SK-N-SH treated with all-trans-retinoic acid at 6 μM for 48 hours (cell line): ENCODE measurements at places on chromosomes 11 and 22.

DNA sequence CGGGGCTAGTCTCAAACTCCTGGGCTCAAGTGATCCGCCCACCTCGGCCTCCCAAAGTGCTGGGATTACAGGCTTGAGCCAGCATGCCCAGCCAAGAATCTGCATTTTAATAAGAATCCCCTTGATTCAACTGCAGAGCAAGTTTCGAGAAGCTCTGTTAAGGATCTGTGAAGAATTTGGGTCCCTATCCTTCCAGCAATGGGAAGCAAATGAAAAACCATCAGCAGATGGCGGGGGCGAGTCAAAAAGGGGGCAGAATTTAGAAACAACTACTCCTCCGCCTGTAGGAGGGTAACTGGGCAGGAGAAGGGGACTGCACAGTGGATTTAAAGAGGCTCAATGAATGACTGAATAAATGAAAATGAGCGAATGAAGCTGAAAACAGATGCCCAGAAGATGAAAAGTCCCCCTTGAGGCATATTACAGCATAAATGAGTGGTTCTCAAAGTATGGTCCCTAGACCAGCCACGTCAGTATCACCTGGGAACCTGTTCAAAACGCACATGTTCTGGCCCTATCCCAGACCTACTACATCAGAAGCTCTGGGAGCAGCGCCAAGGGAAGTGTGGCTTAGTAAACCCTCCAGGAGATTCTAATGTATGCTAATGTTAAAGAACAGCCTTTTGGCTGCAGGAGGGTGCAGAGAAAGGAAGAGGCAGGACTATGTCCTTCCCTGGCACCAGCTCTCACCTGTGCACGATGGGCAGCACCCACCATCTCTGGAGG is 15.0 kb downstream of the VWCE start:
- ATAC-seq = no peak

GRCh38 chr22:49509016-49509415 is 318.7 kb downstream of the BRD1 start:
- ATAC-seq = no peak

- no peak for ATAC-seq
Measured at GRCh38 chr22:41862160-41862529, 29.2 kb downstream of the SREBF2 start.

DNA sequence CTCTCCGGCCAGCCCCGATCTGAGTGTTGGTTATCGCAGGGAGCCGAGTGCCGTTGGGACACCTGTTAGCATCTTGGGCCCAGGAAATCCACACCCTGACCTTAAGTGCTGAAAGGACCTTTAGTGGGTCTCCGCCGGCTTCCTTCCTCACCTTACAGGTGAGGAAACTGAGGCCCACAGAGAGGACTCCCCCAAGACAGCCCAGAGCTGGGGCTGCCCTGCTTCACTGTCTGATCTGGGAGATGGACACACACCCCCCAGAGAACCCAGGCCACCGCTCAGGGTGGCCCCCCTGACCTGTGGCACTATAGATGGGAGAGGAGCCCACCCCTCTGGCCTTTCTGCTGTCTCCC is 73.6 kb downstream of the FBLN1 start:
- no peak for ATAC-seq

DNA sequence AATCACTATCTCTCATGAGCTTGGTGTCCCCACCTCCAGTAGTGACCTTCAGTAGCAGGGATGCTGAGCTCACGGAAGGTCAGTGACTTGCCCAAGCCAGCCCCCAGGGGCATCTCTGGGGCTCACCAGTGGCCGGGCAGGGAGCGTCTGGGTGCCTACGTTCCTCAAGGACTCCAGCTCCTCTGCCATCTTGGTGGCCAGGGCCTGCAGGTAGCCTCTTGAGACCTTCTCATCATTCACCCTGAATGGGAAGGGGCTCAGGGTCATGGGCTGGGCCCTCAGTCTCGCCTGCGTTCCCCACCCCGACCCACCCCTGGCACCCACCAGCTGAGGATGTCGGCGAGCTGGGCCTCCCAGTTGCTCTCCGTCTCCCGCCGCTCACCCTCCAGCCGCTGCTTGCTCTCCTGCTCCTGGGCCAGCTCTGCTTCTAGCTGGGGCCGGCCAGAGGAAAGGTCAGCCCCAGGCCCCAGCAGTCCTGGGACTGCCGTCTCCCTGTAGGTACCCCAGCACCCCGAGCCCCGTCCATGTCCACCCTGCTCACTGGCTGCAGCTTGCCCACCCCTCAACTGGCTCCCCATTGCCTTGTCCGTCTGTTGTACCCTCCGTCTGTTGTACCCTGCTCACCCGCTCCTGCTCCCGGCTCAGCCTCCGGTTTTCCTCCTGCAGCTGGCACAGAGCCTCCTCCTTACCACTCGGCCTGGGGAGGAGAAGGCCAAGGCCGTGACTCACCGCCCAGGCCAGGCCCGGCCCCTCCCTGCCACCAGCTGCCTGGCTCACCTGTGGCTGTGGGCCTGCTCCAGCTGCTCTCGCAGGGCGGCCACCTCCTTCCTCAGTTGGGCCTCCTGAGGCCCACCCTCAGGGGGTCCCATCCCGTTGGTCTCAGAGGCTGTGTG is 9.5 kb downstream of the CDC42BPG start:
- peak; percentile 91 for ATAC-seq

- no peak for ATAC-seq
Measured at GRCh38 chr11:106761745-106762144, 256.5 kb downstream of the GUCY1A2 start.

DNA sequence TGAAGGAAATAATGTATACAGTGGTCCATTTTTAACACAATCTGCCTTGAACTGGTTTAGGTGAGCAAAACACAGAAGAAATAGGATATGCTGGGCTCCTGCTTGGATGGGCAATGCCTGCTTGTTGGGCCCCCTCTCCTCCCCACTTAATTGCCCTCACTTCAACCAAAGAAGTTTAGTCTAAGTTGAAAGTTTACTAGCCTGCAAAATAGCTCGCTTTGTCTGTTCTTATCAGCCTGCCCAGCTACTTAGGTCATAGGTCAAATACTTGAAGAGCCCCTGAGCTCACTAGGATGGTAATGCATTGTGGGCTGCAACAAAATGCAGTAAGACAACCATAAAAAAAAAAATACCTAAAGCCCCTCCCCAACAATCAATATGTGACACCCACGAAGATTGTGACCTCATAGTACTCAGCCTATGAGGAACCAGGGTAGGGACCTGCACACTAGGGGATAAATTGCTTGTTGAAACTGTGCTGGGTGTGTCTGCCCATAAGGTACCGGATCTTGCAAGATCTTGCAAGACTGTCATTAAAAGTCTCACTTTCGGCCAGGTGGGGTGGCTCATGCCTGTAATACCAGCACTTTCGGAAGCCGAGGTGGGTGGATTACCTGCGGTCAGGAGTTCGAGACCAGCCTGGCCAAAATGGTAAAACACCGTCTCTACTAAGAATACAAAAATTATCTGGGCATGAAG is 10.9 kb downstream of the DRICH1 start:
- no peak for ATAC-seq

GRCh38 chr11:127478826-127479225 is 478.3 kb upstream of the KIRREL3 start:
- no peak for ATAC-seq

DNA sequence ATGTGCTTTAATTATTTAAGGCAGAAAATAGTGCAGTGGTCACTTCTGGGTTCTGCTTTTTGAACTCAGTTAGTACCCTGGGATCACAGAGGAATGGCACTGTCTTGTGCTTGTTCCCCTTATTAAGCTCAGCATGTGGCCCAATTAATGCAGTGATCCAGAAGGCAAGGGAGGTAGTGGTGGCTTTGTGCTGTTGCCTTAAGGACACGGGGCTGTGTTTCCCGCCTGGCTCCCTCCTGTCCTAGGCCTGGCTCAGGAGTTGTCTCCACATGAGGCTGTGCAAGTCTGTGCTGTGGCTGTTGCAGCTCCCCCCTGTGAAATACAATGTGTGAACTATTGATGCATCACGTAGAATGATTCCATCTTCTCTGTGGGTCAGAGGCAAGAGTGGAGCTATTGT is 49.2 kb upstream of the CABP7 start:
- no peak for ATAC-seq

DNA sequence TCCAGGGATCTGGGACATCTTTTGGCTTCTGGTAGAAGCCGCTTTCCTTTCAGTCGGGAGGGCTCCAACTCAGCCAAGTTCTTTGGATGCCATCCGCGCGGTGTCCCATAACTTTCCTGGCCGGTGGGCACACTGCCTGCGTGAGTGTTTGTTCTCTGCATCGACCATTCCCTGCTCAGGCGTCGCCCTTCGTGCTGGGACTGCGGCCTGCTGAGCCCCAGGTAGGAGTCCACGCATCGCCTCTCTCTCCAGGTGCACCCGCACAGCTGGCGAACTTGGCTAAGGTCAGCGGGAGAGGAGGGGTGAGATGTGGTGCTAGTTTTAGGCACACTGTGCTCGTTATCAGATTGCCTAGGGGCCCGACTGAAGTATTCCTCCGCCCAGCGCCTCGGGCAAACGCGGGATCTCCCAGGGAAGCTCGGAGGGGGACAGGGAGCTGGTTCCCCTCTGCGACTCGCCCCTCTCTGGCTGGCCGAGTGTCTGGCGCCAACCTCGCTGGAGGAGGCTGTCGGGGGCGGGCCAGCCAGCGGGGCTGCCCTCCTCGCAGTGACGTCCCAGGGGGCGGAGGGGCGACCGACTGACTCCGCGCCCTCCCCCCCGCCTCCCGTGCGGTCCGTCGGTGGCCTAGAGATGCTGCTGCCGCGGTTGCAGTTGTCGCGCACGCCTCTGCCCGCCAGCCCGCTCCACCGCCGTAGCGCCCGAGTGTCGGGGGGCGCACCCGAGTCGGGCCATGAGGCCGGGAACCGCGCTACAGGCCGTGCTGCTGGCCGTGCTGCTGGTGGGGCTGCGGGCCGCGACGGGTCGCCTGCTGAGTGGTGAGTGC is at the start of gene LAYN:
TSS of gene LAYN (plus strand) at position 607 of the 823 bp plus-strand sequence. CDS start at position 731, 124 bp downstream.
- peak; percentile 82 for ATAC-seq

DNA sequence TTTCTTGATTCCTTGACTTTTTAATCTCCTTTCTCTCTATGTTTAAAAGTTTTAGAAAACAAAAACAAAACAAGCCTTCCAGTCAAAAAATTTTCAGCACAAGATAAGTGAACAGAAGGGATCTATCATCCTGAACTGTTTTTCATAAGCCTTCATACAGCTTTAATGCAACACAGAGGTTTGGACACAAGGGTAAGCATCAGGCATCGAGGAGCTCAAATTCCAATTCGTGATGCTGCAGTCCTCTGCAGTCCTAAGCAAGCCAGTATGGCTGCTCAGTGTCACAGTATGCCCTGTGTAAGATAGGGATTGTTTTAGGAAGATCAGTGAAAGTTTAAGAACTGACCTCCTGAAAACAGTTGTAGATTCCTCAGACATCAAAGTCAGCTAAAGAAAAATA is 740.9 kb downstream of the NTM start:
- peak; percentile 82 for ATAC-seq

DNA sequence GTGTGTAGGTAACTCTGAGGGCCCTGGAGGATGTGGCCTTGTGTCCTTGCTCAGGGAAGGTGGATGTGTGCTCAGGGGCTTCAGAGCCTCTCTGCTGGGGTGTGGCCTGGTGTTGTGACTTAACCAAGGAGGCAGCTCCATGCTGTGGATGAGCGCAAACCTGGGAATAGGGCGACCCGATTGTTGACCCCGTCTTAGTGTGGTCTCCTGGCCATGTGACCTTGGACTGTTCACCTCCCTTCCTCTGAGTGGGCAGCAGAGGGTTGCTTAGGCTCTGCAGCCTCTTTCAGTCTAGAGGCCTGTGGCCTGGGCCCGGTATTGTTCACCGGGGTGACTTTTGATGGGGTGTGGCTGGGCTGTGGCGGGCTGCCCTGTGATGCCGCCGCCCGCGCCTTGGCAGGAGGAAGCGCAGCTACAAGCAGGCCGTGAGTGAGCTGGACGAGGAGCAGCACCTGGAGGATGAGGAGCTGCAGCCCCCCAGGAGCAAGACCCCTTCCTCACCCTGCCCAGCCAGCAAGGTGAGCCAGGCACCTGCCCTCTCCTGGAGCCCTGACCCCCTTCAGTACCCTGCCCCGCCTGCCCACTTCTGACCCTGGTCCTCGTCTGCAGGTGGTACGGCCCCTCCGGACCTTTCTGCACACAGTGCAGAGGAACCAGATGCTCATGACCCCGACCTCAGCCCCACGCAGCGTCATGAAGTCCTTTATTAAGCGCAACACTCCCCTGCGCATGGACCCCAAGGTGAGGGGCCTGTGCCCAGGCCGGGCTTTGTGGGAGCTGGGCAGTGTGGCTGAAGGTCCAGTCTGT is 16.7 kb downstream of the INCENP start:
- ATAC-seq = no peak

DNA sequence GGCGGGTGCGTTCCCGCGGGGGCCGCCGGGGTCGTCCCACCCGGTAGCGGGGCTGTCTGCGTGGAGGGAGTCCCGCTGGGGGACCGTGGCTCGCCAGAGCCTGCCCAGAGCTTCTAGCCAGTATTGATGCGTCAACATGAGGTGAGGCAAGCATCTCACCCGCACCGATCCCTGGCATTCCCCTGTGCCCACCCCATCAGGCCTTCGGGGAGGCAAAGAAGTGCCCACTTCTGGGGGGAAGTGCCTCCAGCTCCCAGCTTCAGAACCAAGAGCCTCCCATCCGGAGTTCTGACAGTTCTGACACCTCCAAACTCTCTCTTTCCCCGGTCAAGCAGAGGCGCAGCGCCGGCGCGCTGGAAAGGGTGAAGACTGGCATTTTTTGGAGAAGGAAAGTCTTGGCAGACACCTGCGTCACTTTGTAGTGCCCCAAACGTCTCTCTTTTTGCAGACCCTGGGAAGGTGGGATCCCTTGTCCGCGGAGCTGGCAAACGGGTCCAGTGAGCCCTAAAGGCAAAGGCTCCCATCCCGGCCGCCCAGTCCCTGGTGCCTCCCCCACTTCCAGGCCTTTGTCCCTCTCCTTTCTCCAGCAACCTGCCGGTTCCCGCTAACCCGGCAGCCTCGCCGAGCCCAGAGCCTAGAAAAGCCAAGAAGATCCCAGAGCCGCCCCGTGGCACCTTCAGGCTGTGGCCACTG is 3.2 kb upstream of the PAX6 start:
- no peak for ATAC-seq

- no peak for ATAC-seq
Measured at GRCh38 chr11:71164186-71164585, 88.2 kb downstream of the SHANK2 start.

- no peak for ATAC-seq
Measured at GRCh38 chr11:113634940-113635575, 71.0 kb downstream of the TMPRSS5 start.

GRCh38 chr11:66046901-66047300 is 2.1 kb downstream of the GAL3ST3 start:
- no peak for ATAC-seq

DNA sequence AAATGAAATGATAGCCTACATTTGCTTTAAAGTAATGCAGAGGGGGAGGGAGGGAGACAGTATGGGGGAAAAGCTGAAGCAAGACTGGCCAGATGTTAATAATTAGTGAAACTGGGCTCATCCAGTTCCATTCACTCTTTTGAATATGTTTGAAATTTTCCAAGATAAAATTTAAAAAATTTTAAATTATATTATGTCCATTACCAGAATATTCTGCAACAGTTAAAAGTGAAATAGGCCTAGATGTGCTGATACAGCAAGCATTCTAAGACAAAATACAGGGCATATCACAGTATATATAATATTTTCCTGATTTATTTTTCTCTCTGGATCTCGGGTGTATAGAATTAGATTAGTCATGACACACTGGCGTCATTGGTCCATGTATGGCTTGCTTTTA is 13.6 kb upstream of the ZNRF3 start:
- ATAC-seq = peak; percentile 60; the same call in 2 of the 3 replicates

- ATAC-seq = no peak
Measured at GRCh38 chr11:20363149-20363499, 390 bp upstream of the HTATIP2 start.
